ENCODE measurements at places on chromosomes 13 and 19.

DNA sequence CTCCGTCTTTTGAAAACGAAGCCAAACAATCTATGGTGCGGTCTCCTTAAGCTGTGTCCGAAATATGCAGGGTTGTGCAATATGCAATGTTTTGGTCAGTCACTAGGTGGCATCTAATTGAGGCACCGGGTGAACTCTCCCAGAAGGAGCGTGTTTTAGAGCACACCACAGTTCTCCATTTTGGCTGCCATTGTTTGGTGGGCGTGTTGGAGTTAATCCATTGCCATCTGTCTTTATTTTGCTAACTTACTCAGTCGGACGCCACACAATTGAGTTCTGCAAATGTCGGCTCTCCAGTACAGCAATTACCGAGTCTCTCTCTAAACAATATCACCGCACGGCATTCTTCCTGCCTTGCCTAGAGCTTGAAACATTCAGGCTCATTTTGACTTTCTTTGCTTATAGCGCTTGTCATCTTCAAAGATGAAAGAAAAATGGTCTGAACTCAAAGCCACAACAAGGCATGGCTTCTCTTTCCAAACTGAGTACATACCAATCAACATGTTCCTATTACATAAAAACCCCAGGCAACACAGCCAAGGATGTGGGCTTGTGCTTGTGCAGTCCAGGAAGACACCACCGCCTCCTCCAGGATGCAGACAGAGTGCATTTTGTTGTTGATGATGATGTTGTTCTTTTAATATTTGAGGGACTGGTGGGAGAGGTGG, 182.0 kb upstream of the SERP2 start:
- DNase-seq, result peak; percentile 21

DNA sequence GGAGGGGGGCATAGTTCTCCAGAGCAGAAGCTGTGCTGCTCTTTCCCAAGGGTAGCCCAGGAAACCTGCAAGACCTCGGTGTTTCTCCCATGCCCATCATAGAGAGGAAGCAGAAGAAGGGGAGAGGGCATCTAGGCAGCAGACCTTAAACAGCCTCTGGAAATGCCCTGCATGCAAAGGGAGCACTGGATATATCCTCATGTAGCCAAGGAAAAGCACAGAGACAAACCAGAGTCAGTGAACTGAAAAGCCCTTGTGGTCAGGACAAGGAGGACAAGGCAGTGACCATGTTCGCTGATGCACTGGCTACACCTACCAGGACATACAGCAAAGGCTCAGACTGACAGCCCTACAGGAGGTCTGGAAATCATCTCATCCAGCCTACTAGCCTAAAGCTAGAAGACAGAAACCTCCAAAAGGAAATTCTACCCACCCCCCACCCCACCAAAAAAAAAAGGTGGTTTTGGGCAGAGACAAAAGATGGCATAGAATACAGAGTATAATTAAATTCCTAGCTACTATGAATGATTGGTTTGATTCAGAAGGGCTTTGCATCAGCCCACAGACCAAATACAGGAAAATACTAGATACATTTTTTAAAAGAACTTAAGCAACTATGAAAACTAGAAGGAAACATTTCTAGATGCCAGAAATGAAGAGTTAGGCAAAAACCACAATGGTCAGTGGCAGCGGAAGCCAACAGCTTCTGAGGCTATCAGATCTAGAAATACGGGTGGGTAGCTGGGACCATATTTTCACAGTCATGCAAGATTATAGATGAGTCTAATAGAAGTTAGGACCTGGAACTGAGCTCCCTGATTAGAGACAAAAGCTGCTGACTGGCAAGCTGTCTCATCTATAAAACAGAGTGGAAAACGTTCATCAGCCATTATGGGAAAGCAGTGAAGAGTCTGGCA, 4.4 kb upstream of the TBC1D4 start:
- DNase-seq, result no peak

DNA sequence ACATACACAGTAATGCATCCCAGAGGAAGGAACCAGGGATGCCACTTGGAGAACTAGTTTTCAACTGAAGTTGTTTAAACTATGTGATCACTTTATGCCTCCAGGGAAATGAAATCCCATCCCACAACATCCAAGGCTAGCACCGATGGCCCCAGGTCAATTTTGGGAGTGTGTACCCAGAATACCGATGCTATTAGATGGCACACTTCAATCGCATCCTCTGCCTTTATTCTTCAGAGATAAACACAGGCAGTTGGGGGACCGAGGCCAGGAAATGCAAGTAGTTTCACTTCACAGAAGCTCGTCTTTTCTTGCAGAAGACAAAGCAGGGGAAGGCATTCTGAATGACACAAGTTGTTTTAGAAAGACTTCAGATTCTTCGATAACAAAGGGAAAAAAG, 13.8 kb downstream of the STK24 start:
- DNase-seq, result no peak

DNA sequence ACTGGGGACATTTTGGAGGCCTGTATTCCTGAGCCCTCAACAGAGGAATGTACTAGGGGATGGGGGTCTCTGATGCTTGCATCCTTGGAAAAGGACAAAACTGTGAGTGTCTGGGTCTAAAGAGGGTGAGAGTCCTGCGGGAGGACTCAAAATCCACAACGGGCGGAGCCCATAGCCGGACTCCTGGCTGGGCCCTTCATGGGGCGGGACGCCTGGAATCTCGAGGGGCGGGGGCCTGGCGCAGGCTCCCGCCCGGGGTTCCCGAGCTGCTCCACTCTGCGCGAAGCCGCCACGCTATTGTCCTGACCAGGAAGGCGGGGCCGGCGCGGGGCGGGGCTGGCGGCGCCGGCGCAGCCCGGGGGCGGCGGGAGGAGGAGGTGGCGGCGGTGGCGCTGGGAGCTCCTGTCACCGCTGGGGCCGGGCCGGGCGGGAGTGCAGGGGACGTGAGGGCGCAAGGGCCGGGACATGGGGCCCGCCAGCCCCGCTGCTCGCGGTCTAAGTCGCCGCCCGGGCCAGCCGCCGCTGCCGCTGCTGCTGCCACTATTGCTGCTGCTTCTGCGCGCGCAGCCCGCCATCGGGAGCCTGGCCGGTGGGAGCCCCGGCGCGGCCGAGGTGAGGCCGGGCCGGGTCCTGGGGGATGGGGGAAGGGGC, at the start of gene APLP1:
Gene APLP1 (plus strand): TSS at position 403 of the 651 bp plus-strand sequence. CDS start 63 bp downstream, at position 466.
- DNase-seq, result peak; percentile 83

DNA sequence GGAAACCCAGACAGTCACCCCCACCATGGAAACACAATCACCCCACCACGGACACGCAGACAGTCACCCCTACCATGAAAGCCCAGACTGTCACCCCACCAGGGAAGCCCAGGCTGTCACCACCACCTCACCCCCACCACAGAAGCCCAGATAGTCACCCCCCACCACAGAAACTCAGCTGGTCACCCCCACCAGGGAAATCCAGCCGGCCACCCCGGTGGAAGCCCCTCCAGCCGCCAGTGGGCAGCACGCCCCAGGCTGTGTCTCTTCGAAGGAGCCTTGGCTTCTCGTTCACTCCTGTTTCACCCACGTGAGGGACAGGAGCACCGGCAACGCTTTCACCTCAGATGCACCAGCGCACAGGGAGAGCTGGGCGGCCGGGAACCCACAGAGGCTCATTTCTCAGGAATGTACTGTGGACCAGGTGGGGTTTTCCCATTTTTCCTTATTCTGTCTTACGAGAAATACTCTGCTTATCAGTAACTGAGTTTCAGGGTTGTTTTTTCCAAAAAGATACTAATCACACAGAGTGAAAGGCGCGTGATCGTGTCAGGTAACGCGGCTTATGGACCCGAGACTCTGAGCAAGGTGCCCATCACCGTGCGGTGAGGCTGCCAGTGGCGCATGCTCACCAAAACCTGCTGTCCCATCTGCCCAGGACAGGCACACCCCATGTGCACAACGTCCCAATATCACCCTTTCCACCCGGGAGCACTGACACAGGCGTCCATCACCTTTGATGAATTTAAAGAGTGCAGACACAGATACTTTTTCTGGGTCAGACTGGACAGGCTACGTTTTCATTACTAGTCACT, 28.0 kb downstream of the CARS2 start:
- peak; percentile 53 for DNase-seq

- DNase-seq, result no peak
Observed at GRCh38 chr13:19852766-19853165, 10.7 kb downstream of the ZMYM5 start.

DNA sequence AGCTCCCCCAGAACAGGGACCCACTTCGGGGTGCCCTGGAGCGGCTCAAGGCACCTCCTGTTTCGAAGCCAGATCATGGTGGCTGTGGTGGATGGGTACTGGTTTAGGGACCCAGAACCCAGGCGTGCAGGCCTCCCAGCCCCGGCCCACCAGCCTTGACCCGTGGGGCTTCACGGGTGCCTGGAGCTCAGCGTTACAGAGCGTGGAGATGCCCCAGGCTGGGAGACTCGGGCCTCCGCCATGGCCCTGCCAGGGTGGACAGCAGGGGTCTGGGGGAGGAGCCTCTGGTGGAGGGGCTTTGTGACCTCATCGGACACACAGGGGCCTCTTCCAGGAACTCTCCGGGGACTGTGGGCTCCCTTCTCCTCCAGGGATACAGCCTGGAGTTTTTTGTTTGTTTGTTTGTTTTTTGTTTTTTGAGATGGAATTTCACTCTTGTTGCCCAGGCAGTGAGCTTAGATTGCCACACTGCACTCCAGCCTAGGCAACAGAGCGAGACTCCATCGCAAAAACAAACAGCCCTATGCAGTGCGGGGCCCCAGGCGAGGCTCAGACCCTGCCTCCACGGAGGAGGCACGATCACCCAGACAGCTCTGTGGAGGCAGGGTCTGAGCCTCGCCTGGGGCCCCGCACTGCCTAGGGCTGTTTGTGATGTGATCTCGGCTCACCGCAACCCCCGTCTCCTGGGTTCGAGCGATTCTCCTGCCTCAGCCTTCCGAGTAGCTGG, at the start of gene GARIN5B:
Gene GARIN5B (minus strand): TSS at position 271 of the 727 bp plus-strand sequence. CDS start 194 bp downstream, at position 77.
- no peak for DNase-seq

- no peak for DNase-seq
Observed at GRCh38 chr13:110430391-110431336, 123.6 kb downstream of the COL4A2 start.

- DNase-seq, result no peak
Observed at GRCh38 chr19:49971991-49972411, 11.0 kb upstream of the SIGLEC11 start.

DNA sequence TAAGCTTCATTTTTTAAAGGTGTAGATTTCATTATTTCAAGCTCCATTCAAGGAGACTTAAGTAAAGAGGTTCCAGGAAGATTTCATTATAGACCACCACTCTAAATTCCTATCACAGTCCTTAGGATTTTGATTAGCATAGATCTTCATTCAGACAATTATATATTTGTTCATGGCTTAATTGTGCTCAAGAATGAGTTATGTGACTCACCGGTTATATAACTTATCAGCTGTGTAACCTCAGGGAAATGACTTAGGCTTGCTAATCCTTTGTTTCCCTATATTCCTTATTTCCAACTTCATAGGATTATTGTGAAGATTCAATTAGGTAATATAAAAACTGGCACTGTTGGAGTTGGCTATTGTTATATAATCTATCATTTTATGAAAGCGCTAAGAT, 632.8 kb upstream of the SPRY2 start:
- no peak for DNase-seq

GRCh38 chr13:21675095-21675991, 4.5 kb downstream of the FGF9 start:
- peak; percentile 43 for DNase-seq

GRCh38 chr19:35992907-35993765, 1.9 kb upstream of the SDHAF1 start:
- DNase-seq, result peak; percentile 55

GRCh38 chr13:112693831-112694497, 4.1 kb downstream of the ATP11A start:
- no peak for DNase-seq

- no peak for DNase-seq
Observed at GRCh38 chr13:111315347-111315995, 5.0 kb upstream of the TEX29 start.

DNA sequence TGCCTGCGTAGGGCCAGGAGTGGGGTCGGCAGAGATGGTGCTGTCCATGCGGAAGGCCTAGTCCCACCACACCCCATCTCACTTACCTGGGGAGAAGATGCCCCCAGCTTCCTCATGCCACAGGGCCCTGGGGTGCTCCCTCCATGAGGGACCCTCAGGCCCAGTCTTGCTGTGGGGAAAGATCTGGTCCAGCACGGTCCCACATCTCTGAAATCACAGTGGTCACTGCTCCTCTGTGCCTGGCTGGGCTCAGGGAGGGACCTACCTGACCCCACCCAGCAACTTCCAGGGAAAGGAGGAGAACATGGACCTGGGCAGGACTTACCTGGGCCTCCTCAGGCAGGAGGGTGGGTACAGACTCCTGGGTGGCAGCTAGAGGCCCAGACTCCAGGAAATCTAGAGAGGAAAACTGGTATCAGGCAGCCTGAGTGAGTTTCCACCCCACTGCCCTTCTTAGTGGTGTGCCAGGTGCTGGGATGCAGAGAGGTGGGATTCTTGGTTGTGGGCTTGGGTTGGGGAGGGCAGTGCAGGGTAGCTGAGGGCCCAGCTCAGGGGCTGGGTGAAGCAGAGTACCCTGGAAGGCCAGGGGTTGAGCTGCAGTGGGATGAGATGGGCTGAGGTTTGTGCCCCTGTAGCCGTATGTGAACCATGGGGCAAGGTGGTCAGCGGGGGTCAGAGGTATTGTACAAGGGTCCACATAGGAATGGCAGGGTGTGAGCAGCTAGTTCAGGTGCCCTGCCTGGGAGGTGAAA, 3.8 kb downstream of the MZF1 start:
- no peak for DNase-seq

DNA sequence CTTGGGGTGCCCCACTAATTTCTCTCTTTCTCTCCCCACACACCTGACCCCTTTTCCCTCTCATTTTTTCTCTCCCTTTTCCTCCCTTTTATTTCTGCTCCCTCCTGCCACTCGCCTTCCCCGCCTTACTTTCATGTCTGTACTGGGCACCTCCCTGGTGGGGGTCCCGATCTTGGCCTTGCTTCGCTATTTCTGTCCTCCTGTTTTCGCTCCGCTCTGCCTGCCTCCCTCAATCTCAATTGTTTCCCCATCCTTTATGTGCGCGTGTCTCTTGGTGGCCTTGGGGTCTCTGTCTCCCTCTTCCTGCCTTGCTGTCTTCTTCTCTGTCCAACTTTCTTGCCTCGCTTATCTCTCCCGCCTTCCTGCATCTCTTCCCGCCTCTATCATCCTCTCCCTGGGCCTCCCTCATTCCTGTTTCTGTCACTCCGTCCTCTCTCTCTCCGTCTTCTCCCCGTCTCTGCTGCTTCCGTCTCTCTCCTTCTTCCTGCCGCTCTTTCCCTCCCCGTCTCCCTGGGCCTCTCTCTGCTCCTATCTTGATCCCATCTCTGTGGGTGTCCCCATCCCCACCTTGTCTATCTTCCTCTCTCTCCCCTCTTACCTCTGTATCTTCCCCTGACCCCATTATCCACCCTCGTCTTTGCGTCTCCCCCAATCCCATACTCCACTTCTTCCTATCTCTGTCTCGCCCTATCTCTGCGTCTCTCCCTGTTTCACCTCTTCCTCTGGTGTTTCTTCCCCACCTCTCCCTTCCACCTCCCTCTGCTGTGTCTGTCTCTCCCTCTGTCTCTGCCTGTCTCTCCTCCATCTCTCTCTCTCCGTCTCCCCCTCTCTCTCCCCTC, 4.0 kb downstream of the GRIN2D start:
- DNase-seq, result no peak

GRCh38 chr19:47155148-47155547, 24.5 kb downstream of the SAE1 start:
- no peak for DNase-seq
